ENCODE measurements at places on chromosomes 6 and 20.

DNA sequence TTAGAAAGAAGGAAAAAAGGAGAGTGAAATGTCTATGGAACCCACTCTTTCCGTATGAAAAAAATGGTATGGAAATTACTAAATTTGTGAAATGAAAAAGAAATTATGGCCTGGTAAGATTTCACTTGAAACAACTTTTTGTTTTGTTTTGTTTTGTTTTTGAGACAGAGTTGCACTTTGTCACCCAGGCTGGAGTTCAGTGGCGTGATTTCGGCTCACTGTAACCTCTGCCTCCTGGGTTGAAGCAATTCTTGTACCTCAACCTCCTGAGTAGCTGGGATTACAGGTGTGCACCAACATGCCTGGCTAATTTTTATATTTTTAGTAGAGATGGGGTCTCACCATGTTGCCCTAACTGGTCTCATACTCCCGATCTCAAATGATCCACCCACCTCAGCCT, 17.8 kb upstream of the GSTA5 start:
- DNase-seq, result no peak

- DNase-seq, result peak; percentile 73
Measured at GRCh38 chr6:24755279-24755678, 19.5 kb upstream of the GMNN start.

DNA sequence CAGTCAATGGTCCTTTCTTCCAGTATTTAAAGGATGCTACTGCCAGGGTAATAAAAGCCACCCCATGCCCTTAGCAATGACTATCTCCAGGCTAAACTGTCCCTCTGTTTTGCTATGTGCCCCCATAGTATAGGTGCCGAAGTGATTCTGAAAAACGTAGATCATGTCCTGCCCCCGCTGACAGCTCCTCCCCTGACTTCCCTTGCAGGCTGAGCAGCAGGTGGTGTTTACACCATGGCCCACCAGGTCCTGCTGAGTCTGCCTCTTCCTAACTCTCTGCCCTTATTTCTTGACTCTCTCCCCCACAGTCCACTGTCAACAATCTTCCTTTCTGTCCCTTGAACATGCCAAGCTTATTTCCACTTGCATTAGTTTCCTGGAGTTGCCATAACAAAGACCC, 352.5 kb upstream of the TSHZ2 start:
- DNase-seq, result no peak

DNA sequence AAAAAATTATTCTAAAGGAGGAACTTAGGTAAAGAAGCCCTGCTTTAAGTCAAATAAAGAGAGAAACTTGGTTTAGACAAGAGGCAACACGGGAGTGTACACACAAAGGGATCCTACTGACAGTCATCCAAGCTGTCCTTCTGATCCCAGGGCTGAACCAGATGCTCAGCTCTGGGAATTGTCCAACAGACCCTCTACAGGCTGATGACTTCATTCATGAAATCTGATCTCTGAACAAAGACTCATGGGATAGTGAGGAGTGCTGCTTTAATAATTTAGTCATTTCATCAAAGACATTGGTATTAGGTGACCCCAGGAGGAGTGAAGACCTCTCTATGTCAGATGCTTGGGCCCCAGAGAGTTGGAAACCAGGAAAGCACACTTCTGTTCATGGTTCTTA, 65.6 kb upstream of the ARMH2 start:
- DNase-seq, result no peak

DNA sequence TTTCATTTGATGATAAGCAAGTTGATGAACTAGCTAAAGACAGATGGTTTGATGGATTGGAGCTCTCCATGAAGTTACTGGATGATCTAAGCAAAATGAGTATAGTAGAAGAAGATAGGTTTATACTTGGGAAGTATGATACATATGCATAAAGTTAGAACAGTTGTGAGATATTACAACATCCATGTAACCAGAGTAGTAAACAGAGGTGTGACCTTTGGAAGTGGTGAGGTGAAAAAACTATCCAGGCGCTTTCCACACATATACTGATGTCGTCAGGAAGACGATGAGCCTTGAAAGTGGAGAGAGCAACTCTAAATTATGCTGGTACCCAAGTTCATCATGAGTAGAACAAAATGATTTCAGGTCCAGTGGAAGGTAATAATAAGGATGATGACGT, 271.0 kb downstream of the PTPRK start:
- no peak for DNase-seq

DNA sequence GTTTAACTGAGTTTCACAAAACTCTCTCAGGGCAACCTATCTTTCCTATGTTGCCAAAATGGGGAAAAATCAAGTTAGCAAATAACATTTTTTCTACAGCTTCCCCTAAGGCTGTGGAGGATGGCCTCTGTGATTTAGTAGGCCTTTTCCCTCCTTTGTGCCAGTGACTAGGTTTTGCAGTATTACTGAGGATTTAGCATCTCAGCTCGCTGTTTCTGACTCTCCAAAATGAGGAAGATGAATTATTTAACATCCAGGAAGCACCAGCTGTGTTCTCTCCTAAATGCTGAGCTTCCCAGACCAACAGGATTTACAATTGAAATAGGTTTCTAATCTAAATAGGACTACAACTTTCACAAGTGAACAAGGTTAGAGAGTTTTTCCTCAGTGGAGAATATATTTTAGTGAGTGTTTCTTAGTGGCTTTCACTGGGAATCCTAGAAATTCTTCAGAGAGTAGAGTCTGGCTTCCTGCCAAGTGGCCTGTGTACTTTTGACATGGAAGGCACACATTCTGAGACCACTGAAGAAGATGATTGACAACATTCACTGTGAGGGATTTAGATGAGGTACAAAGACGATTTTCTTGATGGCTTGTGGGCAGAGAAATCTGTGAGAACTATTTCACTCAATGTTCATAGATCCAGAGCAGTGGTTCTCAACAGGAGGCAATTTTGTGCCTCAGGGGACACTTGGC, 62.4 kb downstream of the PTCHD4 start:
- DNase-seq, result no peak

GRCh38 chr20:33725607-33726264, 5.6 kb upstream of the PXMP4 start:
- DNase-seq, result no peak

DNA sequence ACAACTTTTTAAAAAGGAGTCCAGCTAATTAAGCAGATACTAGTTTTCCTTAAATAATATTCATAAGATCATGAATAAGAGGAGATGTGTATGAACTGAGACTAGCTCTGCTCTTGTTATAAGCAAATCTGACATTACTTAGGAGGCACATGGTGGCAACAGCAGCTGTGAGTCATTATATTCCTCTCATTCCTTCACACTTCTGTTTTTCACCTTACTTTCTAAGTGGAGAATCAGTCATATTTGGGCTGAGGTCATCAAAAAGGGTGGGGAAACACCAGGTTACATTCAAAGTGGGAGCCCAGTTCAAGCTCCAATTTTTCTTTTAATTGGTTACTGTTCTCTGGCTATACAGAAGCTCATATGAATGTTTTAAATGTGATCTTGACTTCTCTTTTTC, 6.0 kb upstream of the RIPPLY2 start:
- no peak for DNase-seq

GRCh38 chr6:27688014-27688586, 215.2 kb upstream of the ZNF184 start:
- peak; percentile 95 for DNase-seq

- DNase-seq, result no peak
Measured at GRCh38 chr6:124684621-124685020, 277.6 kb upstream of the RNF217 start.

- DNase-seq, result no peak
Measured at GRCh38 chr6:136550045-136550329, 235 bp downstream of the MAP7 start.

DNA sequence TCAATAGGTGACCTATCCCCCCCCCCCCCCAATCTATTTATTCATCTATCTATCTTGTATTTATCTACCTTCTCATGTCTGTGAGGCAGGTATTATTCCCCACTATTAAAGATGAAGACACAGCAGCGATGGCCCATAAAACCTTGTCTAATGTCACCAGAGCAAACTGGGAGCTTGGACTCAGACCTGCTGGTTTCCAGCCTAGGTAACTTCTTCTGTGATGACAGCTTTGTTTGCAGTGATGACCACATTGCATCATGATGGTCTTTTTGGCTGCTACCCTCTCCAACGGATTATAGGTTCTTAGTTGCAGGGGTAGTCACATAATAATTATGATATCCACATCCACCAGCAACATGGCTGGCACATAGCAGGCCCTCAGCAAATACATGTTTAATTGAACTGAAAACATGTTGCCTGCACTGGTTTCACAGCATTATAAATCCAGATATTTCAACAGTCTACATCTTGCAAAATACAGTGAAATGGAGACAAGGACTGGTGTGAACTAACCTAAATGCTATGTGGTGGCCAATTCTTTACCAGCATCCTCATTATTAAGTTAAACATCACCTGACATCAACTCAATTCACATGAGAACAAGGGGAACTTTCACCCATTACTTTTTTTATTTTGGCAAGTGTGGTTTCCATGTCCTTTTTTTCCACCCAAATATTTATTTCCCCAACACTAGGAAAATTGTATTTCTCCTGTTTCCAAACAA, 712.5 kb upstream of the NRSN1 start:
- DNase-seq, result no peak

- no peak for DNase-seq
Measured at GRCh38 chr6:71645299-71645698, 241.1 kb upstream of the RIMS1 start.

DNA sequence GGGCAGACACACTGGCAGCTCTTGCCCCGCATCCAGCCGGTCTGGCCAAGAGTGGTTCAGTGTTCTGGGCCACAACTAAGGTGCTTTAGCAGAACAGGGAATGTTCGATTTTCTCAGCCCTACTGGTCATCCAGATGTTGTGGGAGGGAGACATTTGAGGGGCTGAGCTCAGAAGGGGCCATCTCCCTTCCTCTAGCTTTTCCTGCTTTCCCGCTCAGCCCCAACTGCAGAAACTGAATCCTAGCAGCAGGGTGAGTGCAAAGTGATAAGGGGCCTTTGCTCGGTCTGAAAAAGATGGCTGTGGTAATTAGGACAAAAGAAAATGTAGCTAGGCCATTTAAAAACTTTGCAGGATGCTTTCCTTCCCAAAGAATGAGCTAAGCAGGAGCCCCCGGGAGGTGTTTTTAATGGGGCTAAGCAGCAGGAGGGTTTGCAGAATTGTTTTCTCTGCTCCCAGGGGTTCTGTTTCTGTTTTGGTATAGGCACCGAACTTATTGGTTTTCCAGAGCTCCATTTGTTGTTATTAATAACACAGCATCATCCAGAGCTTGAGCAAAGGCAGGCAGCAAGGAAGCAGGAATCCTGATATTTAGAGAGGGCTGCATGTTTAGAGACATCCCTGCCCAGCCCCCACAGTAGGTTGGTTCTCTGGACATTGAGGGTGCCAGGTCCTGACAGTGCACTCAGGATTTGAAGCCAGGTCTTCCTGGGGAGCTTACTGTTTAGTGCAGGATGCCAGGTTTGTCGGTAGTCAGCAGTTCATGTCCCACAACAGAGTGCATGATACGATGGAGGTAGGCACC, 210.9 kb downstream of the SLC24A3 start:
- DNase-seq, result no peak

- DNase-seq, result no peak
Measured at GRCh38 chr6:145621776-145622175, 113.5 kb downstream of the EPM2A start.

- no peak for DNase-seq
Measured at GRCh38 chr6:129489215-129489765, 220.7 kb downstream of the ARHGAP18 start.

- no peak for DNase-seq
Measured at GRCh38 chr6:9409126-9409525, 973.8 kb upstream of the SLC35B3 start.

GRCh38 chr20:9699181-9699580, 139.7 kb downstream of the PAK5 start:
- no peak for DNase-seq

DNA sequence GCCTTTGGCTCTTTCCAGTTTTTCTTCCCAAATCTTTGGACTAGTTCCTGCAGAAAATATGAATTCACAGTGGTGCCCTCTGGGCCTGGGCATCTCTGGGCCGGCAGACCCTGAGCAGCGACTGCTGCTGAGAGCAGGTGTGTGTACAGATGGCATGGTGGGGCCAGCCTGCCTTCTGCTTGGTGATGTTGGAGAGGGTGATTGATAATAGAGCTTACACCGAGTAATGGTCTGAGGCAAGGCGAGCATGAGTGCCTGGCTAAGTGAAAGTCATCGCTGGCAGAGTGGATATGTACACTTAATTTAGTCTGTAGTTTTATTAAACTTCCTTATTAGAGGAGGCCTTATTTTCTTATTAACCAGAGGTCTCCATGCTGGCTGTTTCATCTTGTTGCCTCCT, 156.9 kb downstream of the CDKAL1 start:
- no peak for DNase-seq

DNA sequence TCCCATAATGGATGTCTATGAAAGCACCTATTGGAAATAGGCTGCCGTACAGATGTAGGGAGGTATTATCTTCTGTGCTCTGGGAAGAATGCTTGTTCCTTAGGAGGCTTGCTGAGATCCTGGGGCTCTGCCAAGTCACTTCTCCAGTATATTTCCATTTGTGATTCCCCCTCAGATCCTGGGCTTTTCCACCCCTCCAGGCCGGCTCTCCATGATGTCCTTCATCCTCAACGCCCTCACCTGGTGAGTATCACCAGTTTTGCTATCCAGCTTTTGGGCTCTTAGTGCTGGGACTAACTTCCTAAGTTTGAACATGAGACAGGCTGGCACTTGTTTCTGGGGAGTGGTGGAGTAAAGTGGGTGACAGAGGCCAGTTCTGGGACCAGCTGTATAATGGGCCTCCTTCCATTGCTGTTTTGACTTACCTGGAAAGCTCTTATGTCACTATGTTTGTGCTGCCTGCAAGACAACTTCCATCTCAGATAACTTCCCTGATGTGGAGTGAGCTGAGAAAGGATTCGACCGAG, 2.6 kb downstream of the SYS1 start:
- no peak for DNase-seq

DNA sequence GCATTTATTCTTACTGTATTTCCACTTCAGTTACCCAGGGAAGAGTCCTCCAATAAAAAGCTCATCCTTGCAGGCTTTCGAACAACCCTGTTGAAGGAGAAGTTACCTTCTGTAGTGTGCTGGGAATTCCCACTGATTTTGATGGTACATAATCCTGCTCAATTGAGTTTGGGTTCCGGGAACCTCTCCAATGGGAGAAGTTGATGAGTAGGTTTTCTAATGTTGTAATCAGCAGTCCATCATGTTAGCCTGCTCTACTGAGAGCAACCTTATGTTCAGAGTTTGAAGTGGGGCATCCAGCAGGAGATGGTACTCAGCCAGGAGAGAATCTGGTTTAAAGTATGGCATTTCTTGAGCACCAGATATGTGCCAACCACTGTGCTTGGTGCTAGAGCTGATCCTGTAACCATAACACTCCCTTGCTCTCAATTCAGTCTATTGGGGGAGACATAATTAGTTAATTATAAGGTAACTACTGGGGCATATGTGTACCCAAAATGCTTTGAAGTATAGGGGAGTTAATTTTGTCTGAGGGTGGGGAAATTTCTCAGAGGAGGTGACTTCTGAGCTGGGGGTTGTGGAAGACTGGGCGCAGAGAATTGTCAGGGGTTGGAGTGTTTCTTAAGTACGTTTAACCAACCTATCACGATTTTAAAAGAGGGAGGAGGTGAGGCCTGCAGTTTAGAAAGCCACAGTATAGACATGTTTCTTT, 2.1 kb downstream of the TOP1 start:
- no peak for DNase-seq
